Activated CD4-positive, alpha-beta T cell treated with anti-CD3 and anti-CD28 coated beads for 36 hours (primary cell): ENCODE measurements at places on chromosomes 1 and 21. TPM values are rescaled to one million over a fixed set of nuclear protein-coding genes. Genes with fewer than 3 reads are reported as not detected.

APCS gene
- total RNA-seq, result not detected

CFHR4 gene
- not detected for total RNA-seq

NOL9 gene
- total RNA-seq, result 37.4 TPM

SELP gene
- 0.50 TPM for total RNA-seq
